ENCODE measurements at places on chromosomes 3 and 15.

GRCh38 chr3:14373753-14374376 lies 28.5 kb upstream of the SLC6A6 start:
- no peak for DNase-seq

DNA sequence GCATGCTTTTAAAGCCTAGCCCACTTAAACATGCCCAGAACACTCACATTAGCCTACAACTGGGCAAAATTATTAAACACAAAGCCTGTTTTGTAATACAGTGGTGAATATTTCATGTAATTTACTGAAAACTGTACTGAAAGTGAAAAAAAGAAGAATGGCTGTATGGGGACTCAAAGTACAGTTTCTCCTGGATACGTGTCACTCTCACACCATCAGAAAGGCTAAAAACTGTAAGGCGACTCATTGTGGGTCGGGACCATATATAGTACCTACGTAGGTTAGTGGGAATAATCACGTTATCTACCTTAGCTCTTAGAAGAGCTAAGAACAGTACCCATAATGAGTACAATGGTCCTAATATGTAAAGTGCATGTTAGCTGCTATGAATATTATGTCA lies 80.2 kb upstream of the SPATA12 start:
- no peak for DNase-seq

DNA sequence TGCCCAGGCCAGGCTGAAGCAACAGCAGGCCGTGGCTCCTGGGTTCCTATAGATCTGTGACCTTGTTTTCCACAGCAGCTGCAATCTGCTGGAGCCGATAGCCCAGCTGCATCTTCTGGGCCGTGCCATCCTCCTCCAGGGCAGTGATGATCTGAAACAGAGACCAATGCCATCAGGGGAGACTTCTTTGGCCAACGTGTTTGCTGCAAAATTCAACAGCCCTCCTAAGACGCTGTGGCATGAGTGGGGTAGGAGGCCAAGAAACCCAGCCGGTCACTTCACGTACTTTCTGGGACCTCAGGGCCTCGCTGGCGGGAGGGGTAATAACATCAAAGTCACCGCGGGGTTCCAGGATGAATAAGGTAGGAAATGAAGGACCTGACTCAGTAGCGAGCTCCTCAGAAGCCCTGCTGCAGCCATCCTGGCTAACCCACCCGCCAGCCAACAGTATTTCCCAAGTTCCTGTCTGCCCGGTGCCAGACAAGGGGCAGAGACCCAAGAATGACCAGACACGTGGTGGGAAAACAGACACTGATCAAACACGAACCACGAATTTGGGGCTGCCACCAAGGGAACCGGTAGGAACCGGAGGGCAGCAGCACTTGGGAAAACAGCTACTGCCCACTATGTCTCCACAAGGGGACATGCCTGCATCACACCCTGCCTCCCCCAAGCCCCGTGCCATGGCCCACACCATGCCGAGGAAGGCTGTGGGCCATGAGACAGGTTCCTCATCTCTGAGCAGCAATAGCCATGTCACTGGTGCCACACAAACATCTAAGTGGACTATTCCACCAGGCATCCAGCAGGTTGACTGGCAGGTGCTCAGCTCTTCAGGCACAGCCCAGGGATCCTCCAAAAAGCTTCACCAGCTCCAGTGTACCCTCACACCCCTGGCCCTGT lies 25.2 kb downstream of the PLXNB1 start:
- no peak for DNase-seq

GRCh38 chr3:42732829-42733459 lies 30.3 kb upstream of the HHATL start:
- no peak for DNase-seq

All from DMS 273 treated with DMSO at 0.1 percent for 48 hours (cell line).